ENCODE measurements at places on chromosomes 12 and 14.
A peak's percentile ranks its signal among the peaks of the same experiment; 100 is the strongest.

GRCh38 chr14:89750281-89750755 lies 204.2 kb downstream of the EFCAB11 start:
- DNase-seq, result no peak

- no peak for DNase-seq
These were observed 141.3 kb downstream of the PRKCH start for GRCh38 chr14:61462566-61463193.

GRCh38 chr12:83168751-83169150 lies 482.0 kb downstream of the TMTC2 start:
- no peak for DNase-seq

GRCh38 chr12:57213763-57214397 lies 2.7 kb upstream of the NXPH4 start:
- DNase-seq, result no peak

- DNase-seq, result no peak
These were observed 237.8 kb downstream of the CACNA1C start for GRCh38 chr12:2290516-2291065.

DNA sequence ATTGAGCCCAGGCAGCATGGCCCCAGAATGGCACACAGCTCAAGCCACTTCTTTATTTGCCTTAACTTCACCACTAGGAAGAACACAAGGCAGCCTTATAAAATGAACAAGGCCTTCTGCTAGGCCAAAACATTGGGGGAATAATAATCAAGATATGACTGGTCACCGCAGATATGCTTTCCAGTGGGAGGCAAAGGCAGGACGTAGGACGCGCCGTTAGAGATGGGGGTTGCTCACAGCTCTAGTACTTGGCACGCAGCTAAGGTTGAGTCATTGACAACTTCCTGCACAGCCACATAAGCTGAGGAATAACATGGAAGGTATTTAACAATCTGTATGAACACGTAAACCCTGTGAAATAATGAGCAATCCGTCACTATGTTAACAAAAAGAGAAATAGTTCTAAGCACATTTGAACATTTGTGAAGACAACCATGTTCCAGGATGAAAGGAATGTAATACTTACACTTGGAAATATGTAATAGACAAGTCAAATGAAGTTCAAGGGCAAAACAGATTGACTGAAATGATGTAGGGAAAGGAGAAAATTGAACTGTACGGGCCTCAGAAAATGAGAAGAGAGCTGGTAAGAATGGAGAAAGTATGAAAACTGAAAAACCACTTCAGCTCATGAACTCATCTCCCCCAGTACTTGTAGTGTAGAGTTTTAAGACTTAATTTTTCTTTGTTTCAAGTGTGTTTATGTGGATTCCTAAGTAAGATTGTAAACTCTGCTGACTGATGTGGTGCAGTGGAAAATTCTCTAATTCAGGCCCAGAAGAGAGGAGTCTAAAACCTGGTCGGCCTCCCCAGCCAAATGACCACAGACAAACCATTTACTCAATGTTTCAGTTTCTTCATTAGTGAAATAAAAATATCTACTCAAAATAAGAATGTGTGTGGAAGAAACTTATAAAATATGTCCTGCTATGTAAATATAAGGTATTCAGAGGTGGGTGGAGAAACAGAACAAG lies 59.3 kb upstream of the CCDC91 start:
- DNase-seq, result peak; percentile 28

Data from activated CD4-positive, alpha-beta memory T cell treated with anti-CD3 and anti-CD28 coated beads for 36 hours (primary cell).